DMS79 (cell line): ENCODE measurements at places on chromosomes 6 and 20.

- DNase-seq = no peak
Observed at GRCh38 chr6:39092124-39092523, 22.9 kb downstream of the SAYSD1 start.

DNA sequence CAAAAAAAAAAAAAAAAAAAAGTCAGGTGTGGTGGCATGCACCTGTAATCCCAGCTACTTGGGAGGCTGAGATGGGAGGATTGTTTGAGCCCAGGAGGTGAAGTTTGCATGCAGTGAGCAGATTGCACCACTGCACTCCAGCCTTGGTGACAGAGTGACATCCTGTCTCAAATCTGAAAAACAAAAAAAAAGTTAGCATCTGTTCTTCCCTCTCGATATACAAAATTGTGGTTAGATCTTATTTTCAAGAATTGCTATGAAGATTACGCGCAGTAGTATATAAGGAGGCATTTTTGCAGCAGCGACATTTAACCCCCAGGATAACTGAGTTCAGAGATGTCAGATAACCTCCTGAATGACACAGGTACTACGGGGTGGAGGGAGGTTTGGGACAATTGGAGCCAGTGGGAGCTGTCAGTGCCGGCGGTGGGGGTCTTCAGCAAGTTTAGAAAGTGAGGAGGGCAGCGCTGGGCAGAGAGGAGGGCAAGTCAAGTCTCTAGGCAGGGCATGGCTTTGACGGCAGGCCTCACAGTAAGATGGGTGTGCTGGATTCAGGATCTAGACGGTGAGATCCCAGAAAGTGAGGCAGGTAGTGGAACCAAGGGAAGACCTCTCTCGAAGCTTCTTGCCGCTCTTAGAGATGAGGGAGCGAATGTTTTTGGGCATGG lies 26.2 kb upstream of the MRPS18A start:
- no peak for DNase-seq

DNA sequence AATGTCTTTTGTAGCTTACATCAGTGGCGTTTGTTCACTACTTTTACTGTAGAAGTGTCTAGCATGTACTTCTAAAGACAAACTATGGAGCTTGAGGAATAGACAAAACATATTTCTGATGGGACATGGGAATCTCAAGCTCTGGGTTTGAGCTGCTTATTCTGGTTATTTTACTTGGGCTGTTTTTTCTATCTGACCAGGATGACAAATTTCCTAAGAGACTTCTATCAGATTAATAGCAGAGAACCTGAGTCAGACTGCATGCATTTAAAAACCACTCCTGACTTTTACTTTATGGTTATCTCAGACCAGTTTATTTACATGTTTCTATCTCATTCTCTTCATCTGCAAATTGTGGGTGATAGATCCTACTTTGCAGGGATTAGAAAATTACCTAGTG lies 1282.3 kb upstream of the GJE1 start:
- no peak for DNase-seq

DNA sequence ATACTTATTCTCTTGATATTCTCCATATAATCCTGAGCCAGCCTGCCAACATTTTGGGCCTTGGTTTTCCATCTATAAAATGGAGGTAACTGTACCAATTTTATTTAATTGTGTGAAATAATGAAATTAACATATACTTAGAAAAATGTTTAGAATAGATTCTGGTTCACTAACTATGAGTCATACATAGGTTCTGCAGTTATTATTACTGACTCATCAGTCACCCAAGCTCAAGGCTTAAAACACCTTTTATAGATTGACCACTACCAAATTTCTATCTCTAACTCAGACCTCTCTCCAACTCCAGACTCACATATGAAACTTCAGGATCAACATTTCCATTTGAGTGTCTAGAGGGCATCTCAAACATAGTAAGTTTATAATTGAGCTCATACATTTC lies 1277.2 kb upstream of the GJE1 start:
- no peak for DNase-seq

DNA sequence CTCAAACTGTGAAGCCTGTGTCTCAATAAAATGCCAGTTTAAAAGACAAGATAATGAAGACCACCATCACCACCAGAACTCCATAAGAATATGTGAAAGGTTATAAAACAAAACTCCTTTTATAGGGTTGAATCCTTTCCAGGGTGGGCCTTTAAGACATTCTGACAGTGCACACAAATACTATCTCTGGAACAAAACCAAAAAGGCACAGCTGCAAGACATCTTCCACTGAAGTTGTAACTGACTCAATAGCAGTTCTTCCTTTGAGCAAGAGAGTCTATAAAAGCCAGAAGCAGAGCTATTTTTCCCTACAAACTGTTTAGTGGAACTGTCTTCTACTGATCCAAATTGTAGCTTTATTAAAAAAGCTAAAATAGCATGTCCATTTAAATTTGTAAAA lies 81.6 kb downstream of the EPB41L2 start:
- no peak for DNase-seq

DNA sequence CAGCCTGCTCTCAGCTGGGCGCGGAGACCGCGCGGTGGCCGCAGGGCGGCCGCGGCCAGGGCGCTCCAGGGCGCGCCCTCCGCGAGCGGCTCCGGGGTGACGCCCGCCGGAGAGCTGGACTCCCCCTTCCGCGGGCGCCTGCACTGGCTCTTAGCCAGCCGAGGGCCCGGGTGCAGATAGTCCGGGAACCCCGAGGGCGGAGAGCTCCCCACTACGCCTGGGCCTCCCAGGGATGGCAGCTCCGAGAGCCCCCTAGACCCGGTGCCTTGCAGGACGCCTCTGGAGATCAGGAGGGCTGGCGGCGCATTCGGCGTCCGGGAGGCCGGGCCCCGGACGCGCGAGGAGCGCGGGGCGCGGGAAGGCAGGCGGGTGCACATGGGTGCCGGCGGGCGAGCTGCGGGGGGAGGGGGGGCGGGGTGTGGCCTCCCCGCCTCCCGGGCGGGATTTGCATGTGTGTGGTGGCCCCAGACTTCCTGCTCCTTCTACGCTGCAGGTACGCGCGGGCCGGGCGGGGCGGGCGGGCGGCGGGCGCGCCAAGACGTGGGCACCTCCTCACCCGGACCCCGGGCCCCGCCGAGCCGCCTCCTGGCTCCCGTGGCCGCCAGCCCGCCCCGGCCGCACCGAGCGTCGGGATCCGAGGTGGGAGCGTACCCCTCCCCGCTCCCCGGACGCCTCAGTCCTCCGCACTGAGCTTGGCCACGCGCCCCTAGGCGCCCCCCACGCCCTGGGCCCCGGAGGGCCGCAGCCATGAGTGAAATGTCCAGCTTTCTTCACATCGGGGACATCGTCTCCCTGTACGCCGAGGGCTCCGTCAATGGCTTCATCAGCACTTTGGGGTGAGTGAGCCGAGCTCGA lies at the start of gene ITPR3:
Gene ITPR3, plus strand, starts transcription at position 467 of the 855 bp plus-strand sequence. Its CDS starts 281 bp downstream, at position 748.
- DNase-seq = peak; percentile 57

GRCh38 chr6:160305926-160306713 lies 42.1 kb upstream of the SLC22A3 start:
- no peak for DNase-seq

DNA sequence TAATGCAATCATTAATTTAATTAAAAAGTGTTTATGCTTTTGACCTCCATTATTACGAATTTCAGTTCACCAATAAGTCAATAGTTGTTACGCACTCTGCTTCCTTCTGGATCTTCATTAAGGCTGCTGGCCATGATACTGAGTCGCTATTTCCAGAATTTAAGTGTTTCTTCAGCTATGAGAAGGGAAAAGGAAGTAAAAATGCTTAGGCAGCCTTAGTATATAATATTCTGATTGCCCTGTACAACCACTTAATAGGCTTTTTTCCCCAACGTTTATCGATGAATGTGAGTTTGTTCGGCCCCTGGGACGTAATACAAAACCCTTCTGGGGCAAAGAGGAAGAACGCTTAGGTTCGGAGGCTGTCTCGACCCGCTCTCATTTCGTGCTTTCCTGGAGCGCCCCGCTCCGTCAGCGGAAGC lies 644 bp downstream of the OARD1 start:
- DNase-seq = peak; percentile 63

DNA sequence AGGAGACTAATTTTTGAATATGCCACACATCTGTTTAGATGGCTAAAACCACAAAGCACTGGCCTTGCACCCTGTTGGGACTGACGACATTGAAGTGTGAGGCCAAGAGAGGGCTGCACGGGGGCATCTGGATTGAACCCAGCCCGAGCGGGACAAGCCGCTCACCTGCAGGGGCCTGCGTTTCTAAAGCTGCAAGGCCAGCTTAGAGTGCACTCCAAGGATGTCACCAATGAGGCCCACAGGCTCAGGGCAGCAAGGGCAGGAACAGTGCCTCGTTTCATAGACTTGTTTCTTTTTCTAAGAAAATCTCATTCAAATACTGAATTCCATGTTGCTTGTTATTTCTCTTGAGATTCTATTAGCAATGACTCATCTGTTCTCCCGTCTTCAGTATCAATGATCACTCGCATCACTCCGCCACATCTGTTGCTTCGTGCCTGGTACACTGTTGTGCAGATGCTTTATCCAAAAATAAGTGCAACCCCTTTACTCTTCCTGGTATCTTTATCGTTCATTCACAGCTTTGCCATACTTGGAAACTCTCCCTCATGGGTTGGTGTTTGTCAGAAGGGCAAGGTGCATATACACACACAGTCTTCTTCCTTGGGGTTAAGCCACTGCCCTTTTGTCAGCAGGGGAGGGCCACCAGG lies 120.1 kb downstream of the IRF4 start:
- no peak for DNase-seq

- no peak for DNase-seq
Observed at GRCh38 chr20:50982363-50982762, 23.7 kb downstream of the MOCS3 start.

- peak; percentile 63 for DNase-seq
Observed at GRCh38 chr20:38460040-38460623, 12.5 kb upstream of the RALGAPB start.

DNA sequence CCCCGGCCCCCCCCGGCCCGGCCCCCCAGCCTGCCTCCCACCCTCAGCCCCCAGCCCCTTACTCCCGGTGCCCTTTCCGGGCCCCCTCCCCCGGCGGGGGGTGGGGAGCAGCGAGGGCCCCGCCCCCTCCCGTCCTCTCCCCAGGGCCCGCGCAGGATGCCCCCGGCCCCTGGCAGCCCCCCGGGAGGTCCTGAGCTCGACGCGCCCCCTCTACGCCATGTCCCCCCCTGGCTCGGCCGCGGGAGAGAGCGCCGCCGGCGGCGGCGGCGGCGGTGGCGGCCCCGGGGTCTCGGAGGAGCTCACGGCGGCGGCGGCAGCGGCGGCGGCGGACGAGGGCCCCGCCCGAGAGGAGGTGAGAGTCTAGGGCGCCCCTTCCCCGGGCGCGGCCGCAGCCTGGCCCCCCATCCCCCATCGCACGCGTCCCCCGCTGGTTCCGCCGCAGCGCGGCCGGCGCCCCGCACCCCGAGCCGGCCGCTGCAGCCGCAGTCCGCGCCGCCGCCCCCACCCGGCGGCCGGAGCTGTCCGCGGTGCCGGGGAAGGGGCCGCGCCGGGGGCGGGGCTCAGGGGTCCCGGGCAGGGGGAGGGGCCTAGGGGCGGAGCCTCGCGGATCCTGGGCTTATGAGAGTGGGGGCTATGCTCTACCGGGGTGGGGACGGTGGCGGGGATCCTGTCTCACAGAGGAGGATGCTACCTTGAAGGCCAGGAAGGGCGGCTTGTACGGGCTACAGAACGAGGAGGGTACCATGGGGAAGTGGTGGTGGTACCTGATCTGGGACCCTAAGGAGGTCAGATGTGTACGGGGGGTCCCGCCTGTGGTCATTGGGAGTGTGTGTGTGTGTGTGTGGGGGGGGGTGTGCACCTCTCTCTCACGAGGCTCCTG lies 516 bp downstream of the TMEM151B start:
- DNase-seq = no peak

DNA sequence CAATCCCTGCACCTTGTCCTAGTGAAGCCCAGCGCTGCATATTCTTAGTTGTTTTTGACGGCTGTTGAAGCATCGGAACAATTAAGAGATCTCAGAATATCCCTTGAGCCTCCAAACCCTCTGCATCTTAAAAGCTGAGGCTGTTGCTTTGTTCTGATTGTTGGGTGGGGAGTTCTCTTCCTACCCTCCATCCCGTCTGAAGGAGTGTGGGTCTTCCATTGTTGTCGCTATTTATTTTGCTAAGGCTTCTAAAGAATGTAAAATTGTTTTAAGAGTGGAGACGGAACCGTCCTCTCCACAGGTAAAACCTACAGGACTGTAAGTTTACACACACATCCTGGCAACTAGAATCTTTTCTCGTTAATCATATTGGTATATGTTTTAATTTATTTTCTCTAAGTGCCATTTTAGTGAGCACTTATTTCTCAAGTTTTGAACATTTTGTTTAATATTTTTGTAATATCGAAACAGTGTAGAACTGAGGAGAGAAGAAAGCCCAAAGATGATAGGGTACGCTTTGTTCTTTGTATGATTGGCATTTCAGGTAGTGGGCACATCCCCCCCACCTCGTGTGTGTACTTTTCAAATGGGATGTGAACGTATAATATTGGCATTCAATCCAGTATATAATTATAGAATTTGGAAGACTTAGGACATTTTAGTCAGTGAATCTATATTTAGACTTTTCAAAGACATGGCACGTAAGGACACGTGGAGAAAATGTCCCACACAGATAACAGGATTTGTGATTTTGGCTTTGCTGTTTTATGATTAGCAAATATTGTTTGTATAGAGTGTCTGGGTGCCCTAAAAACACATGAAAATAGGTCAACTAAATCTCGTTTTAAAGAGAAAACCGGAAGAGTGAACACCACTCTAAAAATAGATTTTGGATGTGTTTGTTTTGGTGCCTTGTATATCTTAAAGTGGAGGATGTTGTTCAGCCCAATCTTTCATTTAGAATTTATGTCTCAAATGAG lies 1.3 kb downstream of the RNF146 start:
- DNase-seq = no peak

GRCh38 chr20:18904624-18905023 lies 91.0 kb downstream of the SCP2D1 start:
- DNase-seq = no peak

GRCh38 chr6:49530141-49530776 lies 20.2 kb upstream of the C6orf141 start:
- no peak for DNase-seq

DNA sequence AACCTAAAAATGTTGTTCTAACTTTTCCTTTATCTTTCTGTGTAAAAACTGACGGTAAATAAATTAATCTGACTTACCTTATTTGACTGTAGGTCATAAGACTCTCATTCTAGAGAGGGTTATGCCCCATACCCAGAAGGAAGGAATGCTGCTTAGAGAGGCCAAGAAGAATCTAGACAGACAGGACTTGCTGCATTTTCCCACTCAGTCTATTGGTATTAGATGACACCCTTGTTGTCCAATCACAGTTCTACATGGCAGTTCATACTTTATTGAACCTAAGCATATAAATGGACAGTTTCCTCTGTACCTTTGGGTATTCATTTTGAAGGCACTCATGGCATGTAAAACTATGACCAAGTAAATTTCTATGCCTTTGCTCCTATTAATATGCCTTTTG lies 359.6 kb upstream of the ID4 start:
- DNase-seq = no peak
